ENCODE measurements at places on chromosomes 2 and 18. TPM values are rescaled to one million over a fixed set of nuclear protein-coding genes. Genes with fewer than 3 reads are reported as not detected.

CTAGE1 gene
- total RNA-seq, result not detected

- no peak overlapping the region for H3K27ac ChIP-seq
- no peak for DNase-seq
- H3K27me3 ChIP-seq, result no peaks in the 10 kb centered on the region
- peaks cover 8% of the 10 kb centered on the region for H3K4me1 ChIP-seq
- peaks cover 9% of the 10 kb centered on the region for H3K36me3 ChIP-seq
- no peak overlapping the region for H3K4me3 ChIP-seq
Observed at GRCh38 chr18:33575451-33575850, 2.6 kb upstream of the ASXL3 start.

- no peak overlapping the region for H3K4me3 ChIP-seq
- no peaks in the 10 kb centered on the region for H3K4me1 ChIP-seq
- no peak overlapping the region for H3K27ac ChIP-seq
- H3K27me3 ChIP-seq, result no peaks in the 10 kb centered on the region
- DNase-seq, result no peak
Observed at GRCh38 chr2:149058936-149059335, 20.4 kb downstream of the LYPD6B start.

- peaks cover 43% of the 10 kb centered on the region for H3K27me3 ChIP-seq
- H3K27ac ChIP-seq, result no peak overlapping the region
- no peaks in the 10 kb centered on the region for H3K36me3 ChIP-seq
- no peak overlapping the region for H3K4me3 ChIP-seq
- no peak for DNase-seq
Observed at GRCh38 chr2:239756031-239756789, 268.9 kb downstream of the NDUFA10 start.
